Naive thymus-derived CD4-positive, alpha-beta T cell (primary cell): ENCODE measurements at places on chromosomes 12 and 14. TPM values are rescaled to one million over a fixed set of nuclear protein-coding genes. Genes with fewer than 3 reads are reported as not detected.

DNA sequence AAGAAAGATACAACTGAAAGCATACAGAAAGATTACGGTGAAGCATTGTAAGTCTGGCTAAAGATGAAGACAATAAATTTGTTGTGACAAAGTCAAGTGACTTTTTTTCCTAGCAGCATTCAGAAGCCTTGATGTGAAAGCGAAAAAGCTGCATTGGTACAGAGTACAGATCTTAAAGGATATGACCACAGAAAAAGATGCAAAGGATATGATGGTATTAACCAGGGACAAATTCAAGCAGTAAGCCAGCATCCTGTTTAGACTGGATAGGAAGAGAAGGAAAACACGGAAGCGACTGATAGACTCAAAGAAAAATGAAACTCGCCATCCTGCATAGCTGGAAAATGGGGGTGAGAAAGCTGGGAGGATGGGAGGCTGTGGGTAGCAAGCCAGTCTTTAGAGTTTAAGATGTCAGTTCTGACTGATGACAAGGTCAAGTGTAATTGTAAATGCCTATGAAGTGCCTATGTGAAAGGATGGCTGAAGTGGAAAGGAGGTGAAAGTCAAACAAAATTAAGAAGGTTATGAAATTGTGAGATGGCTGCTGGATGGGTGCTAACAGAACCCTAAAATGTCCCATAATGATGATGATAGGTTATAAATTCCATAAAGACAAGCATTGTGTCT lies 92.4 kb downstream of the PHLDA1 start:
- no peaks in the 10 kb centered on the region for H3K4me1 ChIP-seq
- H3K27me3 ChIP-seq: no peaks in the 10 kb centered on the region
- no peaks in the 10 kb centered on the region for H3K36me3 ChIP-seq

DNA sequence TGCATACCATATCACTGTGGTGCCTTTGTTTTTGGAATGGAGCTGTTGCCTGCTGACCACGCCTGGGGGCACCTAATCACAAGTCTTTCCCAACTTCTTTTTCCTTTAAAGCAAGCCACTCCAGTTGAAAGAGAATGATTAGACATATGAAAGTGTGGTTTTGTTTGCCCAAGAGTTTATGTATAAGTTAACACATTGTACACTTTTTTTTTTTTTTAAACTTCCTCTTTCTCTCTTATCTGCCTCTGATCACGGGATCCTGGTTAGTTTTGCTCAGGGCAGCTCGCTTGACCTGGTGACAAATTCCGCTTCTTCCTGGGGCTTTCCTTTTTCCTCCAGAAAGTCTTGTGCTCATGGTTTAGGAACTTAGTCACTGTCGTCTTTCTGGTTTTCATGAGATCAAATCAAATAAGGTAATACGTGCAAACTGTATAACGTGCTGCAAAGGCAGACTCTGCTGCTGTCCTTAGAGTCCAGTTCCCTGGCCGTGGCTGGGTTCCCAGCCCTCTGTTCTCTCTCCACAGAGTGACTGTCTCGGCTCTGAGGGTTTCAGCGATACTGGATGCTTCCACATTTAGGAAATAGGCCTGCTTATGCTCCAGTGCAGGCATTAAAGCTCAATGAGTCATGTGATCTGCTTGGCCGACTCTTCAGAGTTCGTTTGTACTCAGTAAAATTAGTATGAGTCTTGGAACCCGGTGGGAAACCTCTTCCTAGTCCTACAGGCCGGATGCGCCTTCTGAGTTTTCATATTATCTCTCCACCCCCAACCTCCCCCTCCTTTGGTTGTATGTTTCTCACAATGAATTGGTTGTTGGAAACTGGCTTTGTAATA lies 15.2 kb downstream of the RASSF3 start:
- peak overlapping the region; percentile 14 for H3K4me3 ChIP-seq
- no peak for DNase-seq
- no peaks in the 10 kb centered on the region for H3K27me3 ChIP-seq
- H3K27ac ChIP-seq: peak overlapping the region; percentile 66

The OTX2 gene
- not detected for total RNA-seq

- no peaks in the 10 kb centered on the region for H3K27me3 ChIP-seq
- no peak overlapping the region for H3K4me3 ChIP-seq
- H3K27ac ChIP-seq: no peak overlapping the region
- DNase-seq: no peak
- no peaks in the 10 kb centered on the region for H3K36me3 ChIP-seq
Observed at GRCh38 chr14:76546426-76547221, 170.7 kb downstream of the ESRRB start.

DNA sequence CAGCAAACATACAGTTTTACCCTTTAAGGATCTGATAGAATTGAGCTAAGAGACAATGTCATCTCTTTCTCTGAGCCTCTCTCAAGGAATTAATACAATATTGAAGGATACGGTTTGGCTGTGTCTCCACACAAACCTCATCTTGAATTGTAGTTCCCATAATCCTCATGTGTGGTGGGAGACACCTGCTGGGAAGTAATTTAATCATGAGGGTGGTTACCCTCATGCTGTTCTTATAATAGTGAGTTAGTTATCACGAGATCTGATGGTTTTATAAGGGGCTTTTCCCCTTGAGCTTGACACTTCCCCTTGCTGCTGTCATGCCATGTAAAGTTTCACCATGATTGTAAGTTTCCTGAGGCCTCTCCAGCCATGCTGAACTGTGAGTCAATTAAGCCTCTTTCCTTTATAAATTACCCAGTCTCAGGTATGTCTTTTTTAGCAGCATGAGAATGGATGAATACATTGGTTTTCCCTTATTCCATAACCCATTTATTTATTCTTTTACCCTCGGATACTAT lies 47.6 kb downstream of the TMEM30B start:
- no peak for DNase-seq
- no peak overlapping the region for H3K27ac ChIP-seq
- no peaks in the 10 kb centered on the region for H3K27me3 ChIP-seq

- H3K4me1 ChIP-seq: no peaks in the 10 kb centered on the region
- no peak overlapping the region for H3K4me3 ChIP-seq
- H3K36me3 ChIP-seq: no peaks in the 10 kb centered on the region
- no peak overlapping the region for H3K27ac ChIP-seq
- no peaks in the 10 kb centered on the region for H3K27me3 ChIP-seq
Observed at GRCh38 chr12:19624491-19624890, 185.2 kb downstream of the AEBP2 start.

GRCh38 chr12:68984796-68985573 lies 52.0 kb upstream of the CPM start:
- no peaks in the 10 kb centered on the region for H3K36me3 ChIP-seq
- H3K4me3 ChIP-seq: no peak overlapping the region
- DNase-seq: no peak
- H3K4me1 ChIP-seq: no peaks in the 10 kb centered on the region

DNA sequence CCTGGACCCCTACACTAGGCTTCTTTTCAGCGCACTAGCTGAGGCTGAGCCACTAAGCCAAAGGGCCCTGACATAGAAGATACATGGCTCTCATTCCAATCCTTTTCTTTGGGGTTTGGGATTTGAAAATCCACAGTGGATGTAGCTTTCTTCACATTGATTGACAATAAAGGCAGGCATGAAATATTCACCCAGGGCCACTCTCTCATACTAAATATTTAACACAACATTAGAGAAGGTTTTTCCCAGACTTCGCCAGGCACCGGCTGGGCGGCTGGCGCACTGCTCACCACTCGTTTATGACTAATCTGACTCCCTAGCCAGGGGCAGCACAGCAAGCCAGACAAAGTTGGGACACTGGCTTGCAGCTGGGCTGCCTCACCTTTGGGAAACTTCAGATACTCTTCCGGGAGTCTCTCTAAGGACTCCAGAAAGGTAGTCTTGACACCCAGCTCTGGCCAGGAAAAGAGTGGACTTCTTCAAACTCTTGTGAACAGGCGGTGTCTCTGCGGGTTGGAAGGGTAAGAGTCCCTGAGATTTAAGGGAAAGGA lies 699 bp upstream of the HOXC11 start:
- H3K4me3 ChIP-seq: no peak overlapping the region
- DNase-seq: no peak
- peaks cover 22% of the 10 kb centered on the region for H3K4me1 ChIP-seq
- no peaks in the 10 kb centered on the region for H3K36me3 ChIP-seq
- H3K27me3 ChIP-seq: peaks cover 50% of the 10 kb centered on the region

DNA sequence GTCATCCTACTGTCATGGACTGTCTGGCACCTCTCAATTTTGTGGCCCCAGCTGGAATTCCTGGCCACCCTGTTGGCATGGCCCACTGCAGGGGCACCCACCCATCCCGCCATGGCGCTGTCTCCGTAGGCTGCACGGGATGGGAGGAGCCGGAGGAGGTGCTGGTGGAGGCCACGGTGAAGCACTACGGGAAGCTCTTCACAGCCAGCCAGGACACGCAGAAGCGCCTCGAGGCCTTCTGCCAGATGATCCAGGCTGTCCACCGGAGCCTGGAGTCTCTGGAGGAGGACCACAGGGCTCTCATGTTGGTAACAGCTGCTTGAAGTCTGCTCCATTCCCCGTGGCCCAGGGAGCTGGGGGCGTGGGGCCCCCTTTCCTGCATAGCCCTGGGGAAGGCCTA lies 3.9 kb downstream of the CCDC197 start:
- H3K4me1 ChIP-seq: peaks cover 4% of the 10 kb centered on the region
- no peaks in the 10 kb centered on the region for H3K27me3 ChIP-seq
- H3K4me3 ChIP-seq: no peak overlapping the region
- DNase-seq: no peak
- H3K27ac ChIP-seq: no peak overlapping the region

The SLC17A8 gene
- total RNA-seq: not detected

GRCh38 chr12:49761677-49762467 lies 20.5 kb downstream of the TMBIM6 start:
- no peak for DNase-seq
- peak overlapping the region; percentile 57 for H3K27ac ChIP-seq
- no peaks in the 10 kb centered on the region for H3K27me3 ChIP-seq
- H3K4me3 ChIP-seq: no peak overlapping the region
- H3K36me3 ChIP-seq: peaks cover 23% of the 10 kb centered on the region
- peaks cover 25% of the 10 kb centered on the region for H3K4me1 ChIP-seq

GRCh38 chr14:87878959-87879358 lies 114.0 kb downstream of the GALC start:
- H3K27me3 ChIP-seq: no peaks in the 10 kb centered on the region
- DNase-seq: no peak
- H3K36me3 ChIP-seq: no peaks in the 10 kb centered on the region
- no peaks in the 10 kb centered on the region for H3K4me1 ChIP-seq
- H3K4me3 ChIP-seq: no peak overlapping the region
- no peak overlapping the region for H3K27ac ChIP-seq

GRCh38 chr12:15540469-15540872 lies 218.2 kb downstream of the PTPRO start:
- no peak overlapping the region for H3K27ac ChIP-seq
- no peaks in the 10 kb centered on the region for H3K36me3 ChIP-seq
- no peaks in the 10 kb centered on the region for H3K27me3 ChIP-seq
- H3K4me3 ChIP-seq: no peak overlapping the region
- no peak for DNase-seq
- no peaks in the 10 kb centered on the region for H3K4me1 ChIP-seq

DNA sequence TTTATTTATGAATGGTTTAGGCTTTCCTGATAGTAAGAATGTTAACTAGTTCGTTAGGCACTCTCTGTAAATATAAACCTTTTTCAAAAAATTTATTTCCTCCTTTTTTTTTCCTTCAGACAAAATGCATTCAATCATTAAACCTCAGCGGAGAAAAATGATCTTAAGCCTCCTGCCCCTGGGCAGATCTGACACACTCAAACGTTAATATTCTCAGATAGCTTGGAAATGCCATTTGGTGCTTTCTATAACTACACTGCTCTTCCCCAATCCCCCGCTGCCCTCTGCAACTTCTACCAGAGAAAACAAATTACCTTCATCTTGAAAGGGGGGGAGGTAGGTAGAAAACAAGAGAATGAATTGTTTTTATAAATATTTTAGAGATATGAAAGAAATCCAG lies 521.2 kb downstream of the MED13L start:
- H3K4me3 ChIP-seq: no peak overlapping the region
- DNase-seq: no peak
- no peaks in the 10 kb centered on the region for H3K4me1 ChIP-seq
- no peaks in the 10 kb centered on the region for H3K36me3 ChIP-seq
- no peak overlapping the region for H3K27ac ChIP-seq
- no peaks in the 10 kb centered on the region for H3K27me3 ChIP-seq

DNA sequence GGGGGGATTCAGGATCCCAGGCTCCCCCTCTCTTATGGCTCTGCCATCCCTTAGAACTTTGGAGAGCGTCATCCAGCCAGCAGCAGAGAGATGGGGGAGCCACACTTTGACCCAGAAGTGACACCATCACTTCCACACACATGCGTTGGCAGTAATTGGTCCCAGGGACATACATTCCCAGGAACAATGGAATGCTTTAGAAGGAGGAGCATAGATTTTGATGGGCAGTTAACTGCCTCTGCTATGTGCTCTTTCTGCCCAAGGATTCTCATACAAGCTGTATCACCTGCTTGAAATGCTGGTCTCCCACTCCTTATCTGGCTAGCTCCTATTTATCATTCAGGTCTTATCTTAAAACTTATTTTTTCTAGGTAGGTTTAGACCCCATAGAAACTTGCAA lies 109.0 kb upstream of the RPH3A start:
- H3K4me1 ChIP-seq: no peaks in the 10 kb centered on the region
- no peaks in the 10 kb centered on the region for H3K27me3 ChIP-seq

DNA sequence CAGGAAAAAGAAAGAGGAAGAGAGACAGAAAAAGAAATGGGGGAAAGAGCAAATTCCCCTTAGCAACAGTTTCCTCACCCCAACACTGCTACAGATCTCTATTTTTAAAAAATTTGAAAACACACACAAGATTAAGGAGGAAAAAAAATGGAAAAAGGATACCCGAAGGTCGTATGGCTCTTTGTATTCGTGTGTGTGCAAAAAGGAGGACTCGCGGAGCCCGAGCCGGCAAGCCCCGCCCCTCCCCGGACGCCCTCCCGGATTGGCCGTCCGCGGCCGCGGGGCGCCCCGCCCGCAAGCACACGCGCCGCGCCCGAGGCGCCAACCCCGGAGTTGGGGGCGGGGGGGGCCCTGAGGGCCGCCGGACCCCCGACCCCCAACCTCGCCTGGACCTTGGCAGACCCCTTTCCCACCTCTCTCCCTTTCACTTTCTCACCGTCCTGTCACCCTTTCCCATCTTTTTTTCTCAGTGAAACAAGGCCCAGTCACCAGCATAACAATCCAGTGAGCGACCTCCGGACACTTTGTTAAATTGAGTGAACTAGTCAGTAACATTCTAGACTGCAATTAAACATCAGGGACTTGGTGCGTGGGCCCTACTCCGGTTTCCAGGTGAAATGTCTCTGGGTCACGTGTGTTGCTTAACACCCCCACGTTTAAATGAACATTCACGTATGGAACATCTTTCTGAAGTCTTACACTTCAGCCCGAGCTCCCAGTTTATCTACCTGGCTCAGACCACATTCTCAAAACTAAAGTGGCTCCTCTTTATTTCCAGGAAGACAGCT lies at the start of gene C14orf93:
Gene C14orf93 (minus strand): TSS at position 205 of the 788 bp plus-strand sequence. CDS start 11,120 bp downstream, outside the sequence.
- DNase-seq: peak; percentile 74
- H3K27me3 ChIP-seq: no peaks in the 10 kb centered on the region
- peak within 1 kb of the TSS; percentile 68 for H3K27ac ChIP-seq
- H3K4me3 ChIP-seq: peak within 1 kb of the TSS; percentile 82
- H3K36me3 ChIP-seq: no peaks in the 10 kb centered on the region

GRCh38 chr14:37139710-37140109 lies 32.7 kb downstream of the SLC25A21 start:
- DNase-seq: no peak
- no peaks in the 10 kb centered on the region for H3K4me1 ChIP-seq
